Calu3 (cell line): ENCODE measurements at places on chromosomes 13 and 19. TPM values are rescaled to one million over a fixed set of nuclear protein-coding genes. Genes with fewer than 3 reads are reported as not detected.
A peak's percentile ranks its signal among the peaks of the same experiment; 100 is the strongest.

DNA sequence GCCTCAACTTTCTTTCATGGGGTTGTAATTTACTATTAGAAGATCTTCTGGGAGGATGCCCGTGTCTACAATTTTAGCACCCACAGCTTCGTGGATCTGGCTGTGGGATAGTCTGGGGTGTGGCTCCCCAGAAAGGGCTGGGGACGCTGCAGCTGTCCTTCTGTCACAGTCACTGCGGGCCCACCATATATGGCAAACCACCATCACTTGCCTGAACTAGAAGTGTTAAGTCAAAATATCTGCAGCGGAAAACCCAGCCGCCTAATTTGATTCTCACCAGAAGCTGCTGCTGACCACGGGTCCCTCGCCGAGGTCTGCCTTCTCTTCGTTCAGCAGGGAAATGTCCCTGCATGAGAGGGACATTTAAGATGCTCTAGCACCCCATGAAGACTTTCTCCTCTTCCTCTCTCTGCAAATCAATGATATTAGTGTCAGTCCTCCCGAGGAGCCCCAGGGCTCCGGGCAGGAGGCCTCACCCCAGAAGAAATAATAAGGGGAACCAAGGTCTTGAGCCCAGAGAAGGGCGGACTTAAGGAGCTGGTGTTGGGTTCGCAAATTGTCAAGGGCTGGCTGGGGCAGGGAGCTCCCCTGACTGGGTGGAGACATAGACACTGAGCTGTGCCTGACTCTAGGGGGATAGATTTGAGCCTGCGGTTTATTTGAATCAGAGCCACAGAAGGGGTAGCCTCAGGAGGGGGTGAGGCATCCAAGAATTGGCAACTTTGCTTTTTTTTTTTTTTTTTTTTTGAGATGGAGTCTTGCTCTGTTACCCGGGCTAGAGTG, 3.0 kb upstream of the MATK start:
- no peak for DNase-seq
- H3K4me3 ChIP-seq, result no peak overlapping the region
- H3K36me3 ChIP-seq, result no peaks in the 10 kb centered on the region

Gene GGN
- total RNA-seq, result 0.40 and 0.64 TPM in 2 replicates

DNA sequence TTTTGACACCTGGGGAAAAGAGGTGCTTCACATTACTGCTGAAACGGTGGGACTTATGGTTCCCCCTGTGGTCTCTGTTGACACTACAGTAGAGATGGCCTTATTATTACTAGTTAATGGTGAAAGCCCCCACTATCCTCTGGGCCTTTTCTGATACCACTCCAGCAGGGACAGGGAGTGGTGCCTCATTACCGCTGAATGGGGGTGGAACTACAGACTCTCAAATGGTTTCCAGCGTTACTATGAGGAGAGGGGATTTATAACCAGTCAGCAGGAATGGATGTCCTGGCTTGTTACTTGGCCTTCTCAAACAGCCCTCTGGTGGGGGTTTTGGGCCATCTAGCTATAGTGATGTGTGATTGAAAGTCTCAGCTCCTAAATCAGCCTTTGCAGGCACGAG, 96.7 kb upstream of the DIAPH3 start:
- DNase-seq, result no peak
- no peaks in the 10 kb centered on the region for H3K36me3 ChIP-seq
- H3K4me3 ChIP-seq, result no peak overlapping the region
- H3K27me3 ChIP-seq, result no peaks in the 10 kb centered on the region

GRCh38 chr19:15675560-15675959, 2.7 kb downstream of the CYP4F12 start:
- no peaks in the 10 kb centered on the region for H3K36me3 ChIP-seq
- H3K4me1 ChIP-seq, result peaks cover 23% of the 10 kb centered on the region
- DNase-seq, result no peak
- H3K4me3 ChIP-seq, result no peak overlapping the region
- H3K27me3 ChIP-seq, result peaks cover 19% of the 10 kb centered on the region

Gene B3GNT8
- total RNA-seq, result 0.19 TPM in 1 of 2 replicates, not detected in the other

- H3K27me3 ChIP-seq, result no peaks in the 10 kb centered on the region
- H3K4me1 ChIP-seq, result peaks cover 39% of the 10 kb centered on the region
- peak overlapping the region; percentile 69 for H3K4me3 ChIP-seq
- no peaks in the 10 kb centered on the region for H3K36me3 ChIP-seq
- DNase-seq, result peak; percentile 43
- peak overlapping the region; percentile 92 for H3K27ac ChIP-seq
These were observed 68.6 kb downstream of the FOXO1 start for GRCh38 chr13:40597735-40598365.

DNA sequence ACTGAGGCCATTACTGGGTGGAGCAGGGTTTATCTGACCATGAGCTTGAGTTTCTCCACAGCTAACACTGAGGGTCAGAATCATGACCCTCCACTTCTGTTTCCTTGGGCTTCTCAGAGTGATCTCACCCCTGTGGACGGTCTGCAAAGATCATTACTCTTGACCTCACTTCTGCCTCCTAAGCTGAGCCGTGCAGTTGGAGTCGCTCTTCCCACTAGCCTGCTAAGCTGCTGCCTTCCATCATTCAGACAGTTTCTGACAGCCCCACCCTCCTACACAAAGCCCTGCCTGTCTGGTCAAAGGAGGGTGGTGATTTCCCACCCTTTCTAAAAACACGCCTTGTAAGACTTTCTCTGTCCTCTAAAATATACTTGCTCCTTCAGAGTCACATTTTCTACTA, 9.3 kb upstream of the FRY start:
- no peak overlapping the region for H3K4me3 ChIP-seq
- no peaks in the 10 kb centered on the region for H3K27me3 ChIP-seq
- H3K27ac ChIP-seq, result no peak overlapping the region

Gene SULT2A1
- total RNA-seq, result not detected in 2 replicates

Gene FGF22
- total RNA-seq, result 0.24 and 0.39 TPM in 2 replicates

GRCh38 chr13:114319441-114319913, 5.2 kb downstream of the CHAMP1 start:
- H3K4me1 ChIP-seq, result peaks cover 10% of the 10 kb centered on the region
- no peak overlapping the region for H3K4me3 ChIP-seq
- peaks cover 7% of the 10 kb centered on the region for H3K36me3 ChIP-seq
- H3K27me3 ChIP-seq, result no peaks in the 10 kb centered on the region
- no peak overlapping the region for H3K27ac ChIP-seq
- DNase-seq, result no peak

- H3K4me3 ChIP-seq, result peak overlapping the region; percentile 16
- DNase-seq, result no peak
- H3K27me3 ChIP-seq, result no peaks in the 10 kb centered on the region
- peaks cover 23% of the 10 kb centered on the region for H3K4me1 ChIP-seq
- peaks cover 18% of the 10 kb centered on the region for H3K36me3 ChIP-seq
These were observed 14.0 kb downstream of the ELF1 start for GRCh38 chr13:41004875-41005693.

Gene C19orf85
- not detected in 2 replicates for total RNA-seq

Gene ADAT3
- total RNA-seq, result 6.7 TPM in 2 replicates

Gene RPL36
- total RNA-seq, result 497 and 516 TPM in 2 replicates

- peak overlapping the region; percentile 80 for H3K4me3 ChIP-seq
- peak; percentile 45 for DNase-seq
- H3K27me3 ChIP-seq, result no peaks in the 10 kb centered on the region
- no peaks in the 10 kb centered on the region for H3K36me3 ChIP-seq
- peak overlapping the region; percentile 75 for H3K27ac ChIP-seq
- H3K4me1 ChIP-seq, result no peaks in the 10 kb centered on the region
These were observed 1.5 kb downstream of the ZIC5 start for GRCh38 chr13:99969919-99970650.

Gene REEP6
- total RNA-seq, result 13.9 and 16.2 TPM in 2 replicates

GRCh38 chr13:114285166-114285808, 3.9 kb downstream of the UPF3A start:
- H3K27me3 ChIP-seq, result no peaks in the 10 kb centered on the region
- H3K4me1 ChIP-seq, result no peaks in the 10 kb centered on the region
- H3K4me3 ChIP-seq, result no peak overlapping the region
- H3K27ac ChIP-seq, result no peak overlapping the region

DNA sequence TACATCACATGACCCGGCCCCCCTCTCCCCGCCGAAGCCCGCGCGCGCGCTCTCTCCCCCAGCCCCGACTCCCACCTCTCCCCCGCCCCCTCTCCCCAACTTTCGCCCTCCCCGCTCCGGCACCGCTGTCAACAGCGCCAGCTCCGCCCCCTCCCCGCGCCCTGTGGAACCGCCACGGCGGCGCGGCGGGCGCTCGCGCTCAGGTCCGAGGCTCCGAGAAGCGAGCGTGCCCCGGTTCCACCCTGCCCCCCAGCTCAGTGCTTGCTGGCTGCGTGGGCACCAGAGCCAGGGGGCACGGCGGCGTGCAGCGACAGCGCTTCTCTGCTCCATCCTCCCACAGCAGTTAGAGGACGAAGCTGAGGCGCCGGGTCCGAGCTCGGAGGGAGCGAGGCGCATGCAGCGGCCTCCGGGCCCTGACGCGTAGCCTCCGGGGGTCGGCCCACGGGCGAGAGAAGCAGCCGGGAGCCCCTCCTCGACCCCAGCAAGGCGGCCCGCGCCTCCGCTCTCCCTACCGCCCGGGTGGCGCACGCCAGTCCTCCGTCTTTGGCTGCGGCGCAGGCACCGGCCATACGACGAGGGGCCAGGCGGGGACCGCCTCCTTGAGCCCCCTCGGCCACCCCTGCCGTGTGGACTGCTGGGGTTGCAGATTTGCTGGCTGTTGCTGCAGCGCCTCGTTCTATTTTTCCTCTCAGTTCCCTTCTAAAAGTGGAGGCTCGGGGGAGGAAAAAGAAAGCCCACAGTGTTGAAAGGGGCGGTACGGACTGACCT, 109.5 kb downstream of the KCNRG start:
- DNase-seq, result peak; percentile 57
- H3K36me3 ChIP-seq, result peaks cover 32% of the 10 kb centered on the region

Gene PDX1
- 1.2 and 1.8 TPM in 2 replicates for total RNA-seq

DNA sequence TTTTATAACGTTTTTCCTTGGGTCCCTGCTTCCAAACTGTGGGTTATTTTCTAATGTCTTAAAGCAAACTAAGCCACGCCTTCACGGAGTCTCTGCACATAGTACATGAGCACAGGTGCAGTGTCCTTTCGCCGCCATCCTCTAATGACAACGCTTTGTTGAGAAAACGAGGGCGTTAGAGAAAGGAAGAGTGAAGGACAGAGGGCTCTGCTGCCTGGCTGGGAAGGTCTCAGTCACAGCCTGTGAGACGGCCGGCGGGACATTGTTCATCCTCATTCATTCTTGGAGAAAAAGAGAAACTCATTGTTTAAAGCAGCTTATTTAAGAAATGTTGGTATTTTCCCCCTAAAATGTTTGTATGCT, 9.5 kb downstream of the IL17D start:
- H3K4me1 ChIP-seq, result peaks cover 18% of the 10 kb centered on the region
- peak overlapping the region; percentile 53 for H3K4me3 ChIP-seq
- no peaks in the 10 kb centered on the region for H3K36me3 ChIP-seq
- H3K27ac ChIP-seq, result no peak overlapping the region
- DNase-seq, result no peak

DNA sequence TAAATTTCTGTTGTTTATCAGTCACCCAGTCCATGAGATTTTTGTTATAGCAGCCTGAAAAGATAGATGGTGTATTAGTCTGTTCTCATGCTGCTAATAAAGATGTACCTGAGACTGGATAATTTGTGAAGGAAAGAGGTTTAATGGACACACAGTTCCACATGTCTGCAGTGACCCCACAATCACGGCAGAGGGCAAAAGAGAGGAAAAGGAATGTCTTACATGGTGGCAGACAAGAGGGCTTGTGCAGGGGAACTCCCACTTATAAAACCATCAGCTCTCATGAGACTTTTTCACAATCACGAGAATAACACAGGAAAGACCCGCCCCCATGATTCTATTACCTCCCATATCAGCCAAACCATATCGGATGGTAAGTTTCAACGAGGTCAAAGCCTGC, 309.2 kb downstream of the LIG4 start:
- no peaks in the 10 kb centered on the region for H3K4me1 ChIP-seq
- no peak overlapping the region for H3K27ac ChIP-seq
- no peak overlapping the region for H3K4me3 ChIP-seq
